ENCODE measurements at places on chromosomes 1 and 21.

DNA sequence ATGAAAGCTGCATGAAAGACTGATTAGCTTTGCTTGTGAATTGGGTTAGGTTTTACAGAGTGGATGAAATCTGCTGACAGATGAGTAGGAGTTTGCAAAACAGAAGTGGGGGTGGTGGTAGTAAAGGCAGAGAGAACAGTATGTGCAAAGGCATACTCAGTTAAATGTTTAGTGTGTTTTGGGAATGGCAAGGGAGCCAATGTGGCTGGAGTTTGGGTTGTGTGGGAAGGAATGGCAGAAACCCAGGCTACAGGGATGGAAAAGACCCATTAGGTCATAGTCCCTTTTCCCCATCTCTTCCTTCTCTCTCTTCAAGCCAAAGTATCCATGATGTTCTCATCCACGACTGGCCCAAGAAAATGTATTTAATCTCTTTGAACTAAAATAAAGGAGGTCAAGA lies 362.2 kb upstream of the LYPLAL1 start:
- no peak for DNase-seq

- peak; percentile 18 for DNase-seq
These were observed 120.3 kb downstream of the PPIAL4G start for GRCh38 chr1:148362626-148363438.

GRCh38 chr1:10063878-10064277 lies 31.1 kb downstream of the UBE4B start:
- DNase-seq, result no peak

- DNase-seq, result no peak
These were observed 103.2 kb upstream of the RALGPS2 start for GRCh38 chr1:178621822-178622221.

DNA sequence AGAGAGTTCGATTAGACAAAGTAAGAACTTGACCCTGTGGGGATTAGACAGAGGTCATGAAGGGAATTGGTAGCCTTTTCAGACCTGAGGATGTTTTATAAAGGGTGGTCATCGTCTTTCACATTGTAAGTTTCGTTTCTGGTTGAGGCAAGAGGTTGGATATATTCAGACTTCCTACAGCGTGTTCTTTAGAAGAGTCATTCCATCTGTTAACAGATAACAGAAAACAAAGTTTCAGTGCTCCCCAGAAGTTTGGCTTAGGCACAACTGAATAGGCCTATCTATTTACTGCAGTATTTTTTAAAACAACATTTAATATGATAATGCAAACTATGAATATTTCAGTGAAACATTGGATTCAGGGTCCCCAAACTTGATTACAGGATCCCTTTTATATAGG lies 17.1 kb upstream of the IVNS1ABP start:
- DNase-seq, result no peak

- no peak for DNase-seq
These were observed 176.5 kb downstream of the VAV3 start for GRCh38 chr1:107788206-107789202.

- DNase-seq, result no peak
These were observed 8.1 kb upstream of the RCC2 start for GRCh38 chr1:17447501-17447992.

DNA sequence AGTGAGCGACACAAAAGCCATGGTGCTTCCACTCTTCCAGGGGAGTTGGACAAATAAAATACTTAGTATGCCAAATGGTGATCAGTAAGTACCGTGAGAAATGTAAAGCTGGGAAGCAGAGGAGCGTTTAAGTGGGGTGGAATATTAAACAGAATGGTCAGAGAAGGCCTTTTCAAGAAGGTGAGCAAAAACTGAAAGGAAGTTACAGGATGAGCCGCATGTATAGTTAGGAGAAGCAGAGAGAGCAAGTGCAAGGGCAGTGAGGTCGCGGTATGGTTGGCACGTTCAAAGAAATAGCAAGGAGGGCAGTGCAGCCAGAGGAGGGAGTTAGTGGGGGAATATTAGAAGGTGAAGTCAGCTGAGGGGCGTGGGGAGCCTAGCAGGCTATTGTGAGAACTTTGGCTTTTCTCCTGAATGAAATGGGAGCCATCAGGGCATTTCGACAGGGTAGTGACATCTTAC lies 748 bp upstream of the ATP6V0B start:
- no peak for DNase-seq

DNA sequence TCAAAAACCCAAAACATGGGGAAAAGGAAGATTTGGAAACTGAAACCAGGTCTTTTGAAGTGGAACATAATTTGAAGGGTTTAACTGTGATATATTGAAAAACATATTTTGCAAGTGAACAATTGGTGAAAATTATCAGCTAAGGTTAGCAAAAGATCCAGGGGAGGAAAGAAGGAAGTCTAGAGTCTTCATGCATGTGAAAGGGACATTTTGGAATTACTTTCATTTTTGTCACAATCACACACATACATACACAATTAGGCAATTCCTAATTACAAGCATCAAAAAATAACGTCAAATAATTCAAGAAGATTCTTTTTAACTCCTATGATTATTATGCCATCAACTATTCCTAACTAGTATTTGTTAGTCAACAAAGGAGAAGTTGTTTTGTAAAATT lies 64.7 kb upstream of the NFIA start:
- DNase-seq, result no peak

GRCh38 chr1:31625561-31626222 lies 8.2 kb downstream of the HCRTR1 start:
- DNase-seq, result no peak

GRCh38 chr1:201983380-201983805 lies 945 bp downstream of the RNPEP start:
- no peak for DNase-seq

GRCh38 chr1:168470901-168471431 lies 72.8 kb downstream of the XCL2 start:
- DNase-seq, result no peak

DNA sequence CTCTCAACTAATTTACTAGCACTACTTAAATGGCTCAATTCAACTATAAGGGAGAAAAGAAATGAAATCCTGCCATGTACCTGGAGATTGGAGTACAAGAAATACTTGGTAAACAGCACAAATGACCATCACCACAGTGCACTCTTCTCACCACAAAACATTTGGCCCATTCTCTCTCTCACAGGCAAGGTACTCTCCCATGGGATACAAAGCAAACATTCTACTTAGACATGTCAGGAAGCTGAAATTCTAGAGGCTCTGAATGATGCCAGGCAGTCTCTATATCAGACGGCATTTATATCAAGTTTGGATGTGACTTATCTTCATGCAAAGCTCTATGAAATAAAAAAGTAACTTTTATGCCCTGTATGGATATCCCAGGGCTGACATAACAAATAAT lies 72.5 kb downstream of the DPT start:
- DNase-seq, result no peak

GRCh38 chr1:76013206-76013581 lies 61.4 kb upstream of the ST6GALNAC3 start:
- DNase-seq, result no peak

GRCh38 chr21:37130971-37131370 lies 57.9 kb downstream of the TTC3 start:
- no peak for DNase-seq

- no peak for DNase-seq
These were observed 51.9 kb upstream of the LPGAT1 start for GRCh38 chr1:211882381-211883004.

DNA sequence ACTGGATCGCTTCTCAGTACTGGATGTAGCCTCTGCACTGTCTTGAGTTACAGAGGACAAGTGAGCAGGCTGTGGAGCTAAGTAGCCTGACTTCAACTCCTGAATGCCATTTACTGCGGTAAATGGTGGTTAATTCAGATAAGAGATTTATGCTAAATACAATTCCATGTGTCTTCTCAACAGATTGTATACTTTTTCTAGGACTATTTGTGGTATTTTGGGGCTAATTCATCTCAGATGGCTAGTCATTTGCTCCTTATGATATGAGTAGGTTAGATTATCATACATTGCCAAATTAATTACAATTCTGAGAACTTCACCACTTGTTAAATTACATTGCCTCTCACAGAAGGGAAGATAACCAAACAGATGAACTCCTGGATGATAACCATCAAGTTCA lies 90.5 kb downstream of the NTNG1 start:
- DNase-seq, result no peak

DNA sequence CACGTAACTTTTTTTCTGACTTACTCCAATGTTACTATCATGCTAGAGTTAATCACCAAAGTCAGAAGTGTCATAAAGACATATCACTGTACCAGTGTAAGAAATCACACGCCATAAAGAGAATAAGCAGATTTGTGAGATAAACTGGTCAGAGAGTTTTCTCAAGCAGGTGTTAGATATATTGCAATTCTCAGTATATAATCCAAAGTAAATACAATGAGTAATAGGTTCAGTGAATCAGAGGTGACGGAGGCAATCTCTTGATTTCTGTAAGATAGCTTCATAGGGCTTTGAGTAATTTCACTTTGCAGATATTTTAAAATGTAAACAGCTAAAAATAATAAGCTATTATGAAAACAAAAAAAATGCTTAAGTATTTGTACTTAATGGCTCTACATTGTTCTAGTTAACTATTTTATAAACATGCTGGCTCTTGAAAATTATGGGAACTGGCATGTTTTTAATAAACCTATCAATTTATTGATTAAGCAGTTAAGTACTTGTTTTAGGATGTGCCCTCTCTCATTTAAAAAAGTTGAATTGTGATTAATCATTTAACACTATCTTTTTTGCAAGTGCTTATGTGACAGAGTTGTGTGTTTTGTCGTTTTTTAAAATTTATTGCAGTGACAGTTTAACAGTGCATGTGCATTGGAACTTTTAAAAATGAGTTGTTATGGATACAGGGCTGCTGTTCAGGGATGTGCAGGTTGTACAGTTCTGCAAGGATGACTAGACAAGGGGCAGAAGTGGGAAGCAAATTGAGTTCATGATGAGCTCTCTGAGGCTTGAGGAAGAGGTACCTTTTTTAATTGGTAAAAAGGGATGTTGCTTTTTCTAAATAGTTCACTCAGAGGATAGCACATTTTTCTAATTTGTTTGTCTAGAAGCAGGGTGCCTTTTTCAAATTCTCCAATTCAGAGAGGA lies 119.1 kb downstream of the USP25 start:
- no peak for DNase-seq

DNA sequence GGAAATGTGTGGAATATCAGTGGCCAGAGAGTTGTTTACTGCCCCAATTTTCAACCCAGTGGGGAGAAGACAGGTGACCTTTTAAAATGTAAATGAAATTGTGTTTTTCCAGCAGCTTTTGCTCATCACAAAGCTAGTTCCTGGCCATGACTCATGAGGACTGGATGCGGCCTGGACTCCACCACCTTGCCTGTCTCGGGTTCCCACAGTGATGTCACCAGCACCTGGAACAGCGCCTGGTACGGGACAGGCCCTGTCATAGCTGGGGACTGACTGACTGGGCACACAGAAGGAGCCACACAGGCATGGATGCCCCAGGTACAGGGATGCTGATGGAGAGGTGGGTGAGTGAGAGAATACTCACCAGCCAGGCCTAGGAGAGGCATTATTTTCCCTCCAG lies 277.1 kb downstream of the AJAP1 start:
- DNase-seq, result no peak

DNA sequence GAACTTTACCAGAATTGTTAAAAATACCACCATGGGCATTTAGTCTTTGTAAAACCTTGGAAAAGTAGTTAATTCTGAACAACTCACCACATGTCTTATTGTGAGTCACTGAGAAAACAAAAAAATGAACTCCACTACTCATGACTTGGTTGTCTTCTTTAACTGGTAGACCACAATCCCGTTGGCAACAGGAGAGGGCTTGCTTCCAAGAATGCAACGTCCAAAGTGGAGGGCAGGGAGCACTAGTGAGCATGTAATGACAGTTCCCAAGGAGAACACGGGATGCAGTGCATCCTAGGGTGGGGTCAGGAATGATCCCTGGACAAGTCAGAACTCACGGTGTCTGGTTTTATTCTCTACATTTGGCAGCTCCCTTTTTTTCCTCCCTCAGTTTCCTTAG lies 15.2 kb upstream of the HMCN1 start:
- no peak for DNase-seq

DNA sequence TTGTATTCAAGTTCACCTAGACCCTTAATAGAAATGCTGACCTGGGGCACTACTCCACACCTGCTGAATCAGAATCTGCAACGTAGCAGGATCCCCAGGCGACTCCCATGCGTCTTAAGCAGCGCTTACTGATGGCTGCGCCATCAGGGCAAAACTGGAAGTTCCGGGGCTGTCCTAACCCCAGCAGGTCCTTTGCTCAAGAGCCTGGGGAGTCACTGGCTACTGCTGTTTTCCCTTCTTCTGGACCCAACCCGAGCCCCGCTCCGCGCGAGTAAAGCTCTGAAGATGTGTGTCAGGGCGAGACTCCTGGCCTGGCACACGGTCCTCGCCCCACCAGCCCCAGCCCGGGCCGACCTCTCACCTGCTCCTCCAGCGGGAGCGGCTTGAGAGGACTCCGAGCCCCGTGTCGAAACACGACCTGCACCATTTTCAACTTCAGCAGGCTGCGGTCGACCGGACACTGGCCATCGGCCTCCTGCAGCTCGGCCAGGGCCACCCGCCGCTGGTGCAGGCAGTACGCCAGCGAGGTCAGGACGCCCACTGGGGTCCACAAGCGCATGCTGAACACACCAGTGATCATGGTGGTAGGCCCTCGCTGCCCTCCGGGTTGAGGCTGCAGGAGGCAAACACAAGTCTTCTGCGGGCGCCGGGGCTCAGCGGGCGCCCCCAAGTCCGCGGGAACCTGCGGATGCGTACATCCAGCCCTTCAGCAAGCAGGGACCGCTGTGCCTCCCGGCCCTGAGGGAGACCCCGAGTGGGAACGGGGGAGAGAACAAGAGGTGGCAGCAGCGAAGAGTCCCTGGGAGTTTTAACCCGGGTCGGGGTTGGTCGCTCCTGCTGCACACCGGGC lies 630 bp downstream of the ACP6 start:
- DNase-seq, result peak; percentile 60

- no peak for DNase-seq
These were observed 8.2 kb downstream of the CTPS1 start for GRCh38 chr1:40987439-40988276.

- DNase-seq, result no peak
These were observed 181.0 kb upstream of the JUN start for GRCh38 chr1:58964880-58965279.

GRCh38 chr1:47241114-47242113 lies 9.4 kb upstream of the TAL1 start:
- DNase-seq, result no peak

GRCh38 chr1:152029929-152030211 lies 6.9 kb downstream of the S100A11 start:
- DNase-seq, result no peak

DNA sequence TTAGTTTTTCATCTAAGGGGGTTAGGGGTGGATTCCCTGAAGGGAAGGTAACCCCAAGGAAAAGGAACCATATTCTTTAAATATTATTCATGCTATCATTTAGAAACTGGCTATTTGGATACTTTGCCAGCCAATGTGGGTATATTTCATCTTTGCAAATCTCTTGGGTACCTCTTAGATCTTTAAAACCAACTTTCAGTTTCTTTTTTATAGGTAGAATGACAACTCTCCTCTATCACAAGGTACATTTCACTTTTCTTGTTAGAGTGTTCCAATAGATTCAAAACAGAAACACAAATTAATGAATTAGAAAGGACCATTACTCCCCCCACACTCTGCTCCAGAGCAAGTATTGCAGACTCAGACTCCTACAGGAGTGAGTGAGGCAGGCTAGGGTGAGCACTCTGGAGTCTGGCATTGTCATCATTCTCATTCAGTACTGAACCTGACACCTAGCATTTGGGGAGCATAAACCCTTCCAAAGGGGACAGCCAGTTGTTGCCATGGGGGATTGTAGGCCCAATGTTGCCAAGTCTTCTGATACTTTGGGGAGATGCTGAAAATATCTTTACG lies 43.0 kb downstream of the MACO1 start:
- no peak for DNase-seq
